ENCODE measurements at places on chromosomes 4 and X.

DNA sequence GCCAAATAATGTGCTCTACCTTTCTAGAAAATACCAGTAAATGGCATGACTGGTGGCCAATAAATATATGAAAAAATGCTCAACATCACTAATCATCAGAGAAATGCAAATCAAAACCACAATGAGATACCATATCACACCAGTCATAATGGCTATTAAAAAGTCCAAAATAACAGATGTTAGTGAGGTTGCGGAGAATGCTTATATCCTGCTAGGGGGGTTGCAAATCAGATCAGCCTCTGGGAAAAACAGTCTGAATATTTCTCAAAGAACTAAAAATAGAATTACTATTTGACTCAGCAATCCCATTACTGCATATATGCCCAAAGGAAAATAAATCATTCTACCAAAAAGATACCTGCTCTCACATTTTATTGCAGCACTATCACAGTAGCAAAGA is 115.1 kb downstream of the RASGEF1B start:
- no peak for DNase-seq

- no peak for DNase-seq
These were observed 78.8 kb upstream of the TBC1D9 start for GRCh38 chr4:140834839-140835495.

DNA sequence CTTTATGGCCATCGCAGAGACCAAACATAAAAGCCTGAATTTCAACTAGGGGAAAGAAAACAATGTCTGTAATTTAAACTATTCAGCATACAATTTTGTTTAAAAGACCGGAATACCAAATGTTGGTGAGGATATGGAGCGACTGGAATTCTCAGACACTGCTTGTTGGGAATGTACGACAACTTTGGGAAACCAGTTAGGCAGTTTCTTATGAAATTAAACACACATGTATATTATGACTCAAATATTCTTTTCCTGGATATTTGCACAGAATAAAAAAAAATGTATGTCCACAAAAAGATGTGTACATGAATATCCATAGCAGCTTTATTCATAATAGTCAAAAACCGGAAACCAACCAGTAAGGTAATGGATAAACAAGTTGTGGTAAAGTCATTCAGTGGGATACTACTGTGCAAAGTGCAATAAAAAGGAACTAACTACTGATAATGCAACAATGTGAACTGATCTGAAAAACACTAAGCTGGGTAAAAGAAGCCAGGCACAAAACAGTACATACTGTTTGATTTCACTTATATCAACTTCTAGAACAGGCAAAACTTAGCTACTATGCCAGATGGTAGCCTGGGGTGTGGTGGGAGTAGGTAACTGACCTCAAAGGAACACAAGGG is 152.7 kb upstream of the FTHL17 start:
- DNase-seq = no peak

- DNase-seq = no peak
These were observed 763.0 kb downstream of the DMD start for GRCh38 chrX:32448320-32448719.

GRCh38 chr4:138053641-138054301 is 188.4 kb downstream of the SLC7A11 start:
- no peak for DNase-seq

- no peak for DNase-seq
These were observed 18.0 kb upstream of the TMEM131L start for GRCh38 chr4:153448003-153448731.

- no peak for DNase-seq
These were observed 70.2 kb upstream of the PRPS2 start for GRCh38 chrX:12721042-12721441.

DNA sequence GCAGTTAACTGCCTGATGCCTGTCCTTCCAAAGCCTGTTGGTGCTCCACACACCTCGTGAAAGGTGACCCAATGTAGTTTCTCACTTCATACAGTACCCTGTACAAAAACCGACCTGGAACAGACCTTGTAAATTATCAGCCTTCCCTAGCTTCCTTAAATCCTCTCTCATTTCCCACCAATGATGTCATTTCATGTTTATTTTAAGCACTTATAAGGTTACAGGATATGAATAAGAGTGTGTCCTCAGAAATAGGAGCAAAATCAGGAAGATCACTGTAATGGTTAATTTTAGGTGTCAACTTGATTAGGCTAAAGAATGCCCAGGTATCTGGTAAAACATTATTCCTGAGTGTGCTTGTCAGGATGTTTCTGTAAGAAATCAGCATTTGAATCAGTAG is 44.7 kb downstream of the TMEM150C start:
- DNase-seq = no peak

DNA sequence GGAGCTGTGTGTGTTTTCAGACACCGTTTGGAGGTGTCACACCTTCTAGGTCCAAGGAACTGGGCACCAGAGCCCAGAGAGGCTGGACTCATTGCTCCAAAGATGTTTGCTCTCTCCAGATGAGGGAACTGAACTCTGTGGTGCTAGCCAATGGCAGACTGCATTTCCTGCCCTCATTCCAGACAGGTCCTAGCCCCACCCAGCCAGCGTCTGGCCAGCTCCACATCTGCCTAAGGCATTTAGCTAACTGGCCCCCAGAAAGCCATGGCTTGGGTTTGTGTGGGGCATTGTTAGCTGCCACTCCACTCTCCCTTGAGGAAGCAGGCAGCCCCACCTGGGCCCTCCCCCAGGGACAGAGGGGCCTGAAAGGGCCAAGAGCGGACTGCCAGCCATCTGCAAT is 11.4 kb downstream of the FGD1 start:
- no peak for DNase-seq

- no peak for DNase-seq
These were observed 296.4 kb upstream of the VCX start for GRCh38 chrX:7546551-7547080.

DNA sequence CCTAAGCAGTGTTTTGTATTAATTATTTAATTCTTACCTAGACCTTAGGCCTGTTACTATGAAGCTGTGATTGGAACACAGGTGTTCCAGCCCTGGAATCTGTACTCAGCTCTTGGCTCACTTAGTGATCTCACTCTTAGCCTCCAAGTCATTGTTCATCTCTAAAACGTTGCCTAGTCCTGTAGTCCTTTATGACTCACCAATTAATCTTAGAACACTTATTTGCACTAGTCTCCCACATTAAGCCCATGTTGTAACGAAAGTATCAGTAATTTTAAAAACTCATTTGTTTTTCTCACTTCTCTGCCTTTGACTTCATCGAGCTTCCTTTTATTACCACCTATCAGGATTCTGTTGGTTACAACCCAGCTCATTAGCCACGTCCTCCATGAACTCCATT is 1224.7 kb upstream of the TENM3 start:
- no peak for DNase-seq

- DNase-seq = peak; percentile 48
These were observed 128.4 kb upstream of the TBC1D9 start for GRCh38 chr4:140884431-140885058.

DNA sequence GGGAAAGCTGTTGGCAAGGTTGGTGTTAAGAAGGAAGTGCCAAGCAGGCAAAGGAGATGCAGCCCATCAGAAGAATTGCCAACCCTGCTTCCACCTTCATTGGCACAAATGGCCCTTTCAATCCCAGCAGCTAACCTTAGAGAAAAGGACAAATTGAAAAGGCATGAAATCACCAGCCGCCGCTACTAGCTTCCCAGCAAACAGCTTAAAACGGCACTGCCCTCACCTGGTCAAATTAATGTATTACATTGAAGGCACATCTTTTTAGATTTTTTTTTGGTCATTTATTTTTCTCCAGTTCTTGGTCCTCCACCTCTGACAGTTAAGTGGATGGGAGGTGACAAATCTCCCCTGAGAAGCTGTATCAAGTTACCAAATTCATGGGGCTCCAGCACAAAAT is 51.0 kb upstream of the NHSL2 start:
- no peak for DNase-seq

GRCh38 chr4:22941688-22942375 is 249.1 kb downstream of the GBA3 start:
- DNase-seq = no peak

DNA sequence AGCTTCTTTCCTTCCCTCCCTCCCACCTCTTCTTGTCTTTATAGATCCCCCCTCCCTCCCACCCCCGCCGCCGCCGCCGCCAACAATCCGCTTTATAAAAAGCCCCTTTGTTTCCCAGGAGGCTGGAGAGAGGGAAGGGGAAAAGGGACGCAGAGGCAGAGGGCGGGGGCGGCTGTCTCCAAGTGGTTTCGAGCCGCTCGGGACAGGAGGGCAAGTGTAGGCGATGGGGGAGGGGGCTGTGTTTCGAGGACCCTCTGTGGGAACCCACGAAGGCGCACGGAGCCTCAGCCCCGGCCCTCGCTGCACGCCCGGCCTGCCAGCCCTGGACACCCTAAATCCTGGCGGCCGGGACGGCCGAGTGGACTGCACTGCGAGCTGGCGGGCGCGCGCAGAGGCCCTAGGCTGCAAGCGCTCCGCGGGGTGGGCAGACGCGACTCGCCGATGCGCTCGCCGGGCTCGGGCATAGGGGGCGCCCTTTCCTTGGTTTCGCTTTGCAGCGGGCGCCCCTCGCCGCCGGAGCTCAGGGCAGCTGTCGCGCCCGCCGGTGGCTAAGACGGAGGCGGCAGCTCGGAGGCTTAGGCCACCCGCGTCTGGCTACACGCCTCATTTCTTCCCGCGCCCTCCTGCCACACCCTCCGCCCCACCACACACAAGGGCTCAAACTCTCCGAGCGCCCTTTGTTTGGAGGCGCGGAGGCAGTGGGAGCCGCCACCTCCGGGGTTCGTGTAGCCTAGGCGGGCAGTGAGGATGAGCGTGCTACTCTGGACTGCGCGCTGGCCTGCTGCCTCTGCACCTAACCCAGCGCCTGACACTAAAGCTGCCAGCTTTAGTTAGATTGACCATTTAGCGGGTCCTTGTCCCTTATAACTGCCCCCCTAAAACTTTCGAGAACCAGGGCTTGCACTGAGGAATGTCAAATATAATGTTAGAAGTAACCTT is 2.2 kb downstream of the MAMLD1 start:
- no peak for DNase-seq

DNA sequence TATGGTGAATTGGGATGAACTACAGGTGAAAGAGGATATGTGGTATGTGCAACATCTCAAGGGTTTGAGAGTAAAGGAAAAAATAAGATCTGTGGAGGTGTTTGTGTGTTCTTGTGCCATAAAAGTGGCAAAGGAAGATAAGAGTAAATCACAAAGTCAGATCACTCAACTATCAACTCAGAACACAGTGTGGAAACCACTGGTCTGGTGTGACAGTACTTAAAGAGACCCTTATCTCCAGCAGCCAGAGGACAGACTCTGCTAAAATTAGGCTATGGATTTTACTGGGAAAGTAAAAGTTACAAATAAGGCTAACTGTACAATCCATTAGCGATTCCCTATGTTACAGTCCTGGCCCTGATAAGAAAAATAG is 54.0 kb upstream of the PRDM8 start:
- no peak for DNase-seq

GRCh38 chr4:74390677-74391076 is 25.7 kb downstream of the EREG start:
- DNase-seq = no peak

GRCh38 chrX:106612393-106612763 is 600 bp downstream of the RADX start:
- DNase-seq = no peak

DNA sequence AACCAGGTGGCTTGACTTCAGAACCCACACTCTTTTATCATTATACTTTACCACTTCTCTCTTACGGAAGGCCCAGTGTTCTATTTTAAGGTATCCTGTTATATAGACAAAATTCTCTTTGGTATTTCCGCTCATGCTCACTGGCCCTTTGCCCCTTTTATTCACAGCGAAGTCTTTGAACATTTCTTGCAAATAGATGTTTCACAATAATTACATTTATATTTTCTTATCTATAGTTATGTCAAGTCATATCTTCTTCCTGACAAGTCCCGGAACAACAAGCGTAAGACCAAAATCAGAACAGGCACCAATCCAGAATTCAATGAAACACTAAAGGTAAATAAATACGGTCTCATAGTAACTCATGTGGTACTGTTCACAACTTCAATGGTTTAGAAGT is 102.0 kb downstream of the SYTL5 start:
- DNase-seq = no peak

DNA sequence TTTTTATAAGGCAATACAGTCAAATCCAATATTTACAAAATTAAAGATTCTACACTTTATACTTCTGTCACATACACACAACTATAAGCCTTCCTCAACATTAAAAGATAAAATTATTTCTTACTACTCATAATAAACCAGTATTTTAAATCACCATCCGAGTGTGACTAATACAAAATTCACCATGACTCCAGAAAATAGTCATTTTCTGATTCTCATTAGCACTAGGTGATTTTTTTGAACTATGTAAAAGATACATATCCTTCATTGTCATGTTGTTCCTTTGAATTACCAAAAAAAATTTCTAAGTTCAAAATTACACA is 646 bp upstream of the SLC7A11 start:
- no peak for DNase-seq

- DNase-seq = no peak
These were observed 283.3 kb downstream of the IL15 start for GRCh38 chr4:141919649-141920048.

DNA sequence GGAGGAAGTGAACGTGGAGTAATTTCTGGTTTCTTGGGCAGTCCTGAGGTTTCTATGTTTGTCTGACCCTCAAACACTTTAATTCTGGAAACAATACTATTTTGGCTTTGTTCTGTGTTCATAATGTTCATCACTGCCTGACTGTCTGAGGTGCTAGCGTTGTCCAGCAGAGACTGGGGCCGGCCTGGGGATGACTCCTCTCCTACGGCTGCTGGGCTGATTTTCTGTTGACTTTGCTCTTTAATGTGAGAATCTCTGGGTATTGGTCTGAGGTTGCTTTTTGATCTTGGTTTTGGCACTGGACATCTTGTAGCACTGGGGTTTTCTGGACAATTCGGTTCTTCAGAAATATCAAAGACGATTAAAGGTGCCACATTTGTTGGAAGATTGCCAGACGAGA is 75.8 kb downstream of the RPS3A start:
- no peak for DNase-seq

DNA sequence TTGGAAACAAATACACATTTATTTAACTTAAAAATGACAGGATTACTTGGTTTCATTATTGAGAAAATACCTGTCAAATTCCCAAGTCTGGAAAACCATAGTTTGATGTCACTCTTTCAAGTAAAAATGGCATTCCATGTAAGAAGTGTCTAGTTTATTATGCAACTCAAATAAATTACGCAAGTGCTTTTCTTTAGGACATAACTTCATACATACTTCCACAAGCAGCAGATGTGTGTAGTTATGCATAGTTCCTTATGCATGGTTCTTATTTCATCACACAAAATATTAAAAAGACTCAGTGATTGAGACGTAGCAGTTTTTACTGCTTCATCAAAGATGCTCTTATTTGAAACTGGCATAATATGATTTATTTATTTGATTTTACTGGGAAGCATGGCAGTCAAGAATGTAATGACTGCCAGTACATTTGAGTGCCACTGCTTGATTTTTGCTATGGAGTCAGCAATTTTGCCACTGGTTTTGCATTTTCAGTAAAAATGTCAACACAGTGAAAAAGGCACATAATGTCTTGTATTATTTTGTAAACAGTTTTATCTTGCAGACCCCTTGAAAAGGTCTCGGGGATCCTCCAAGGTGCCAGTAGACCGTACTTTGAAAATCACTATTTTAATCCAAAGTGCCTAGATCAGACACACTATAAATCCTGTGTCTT is 62.1 kb downstream of the CLCN3 start:
- no peak for DNase-seq

GRCh38 chrX:85859426-85859825 is 187.9 kb downstream of the CHM start:
- DNase-seq = no peak
